ENCODE measurements at places on chromosomes 13 and 19.

GRCh38 chr13:30862707-30863106 lies 43.4 kb upstream of the MEDAG start:
- DNase-seq, result no peak

DNA sequence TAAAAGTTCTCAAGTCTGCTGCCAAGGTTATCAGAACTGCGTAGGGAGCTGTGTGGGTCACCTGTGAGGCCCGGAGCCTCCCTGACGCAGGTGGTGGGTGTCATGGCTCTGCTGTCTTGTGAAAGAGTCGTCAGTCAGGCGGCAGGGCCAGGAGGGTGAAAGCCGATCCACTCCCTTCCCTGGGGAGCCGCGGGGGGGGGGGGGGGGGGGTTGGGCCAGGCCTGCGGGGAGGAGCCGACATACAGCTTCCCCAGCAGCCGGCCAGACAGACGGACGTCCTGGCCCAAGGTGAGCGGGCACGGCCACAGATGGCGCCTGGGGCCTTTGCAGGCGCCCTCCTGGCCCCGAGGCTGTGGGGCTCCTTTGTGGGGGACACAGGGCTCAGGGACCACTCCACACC lies 12.4 kb downstream of the SBNO2 start:
- DNase-seq, result no peak

GRCh38 chr19:11203194-11204075 lies 6.1 kb upstream of the KANK2 start:
- no peak for DNase-seq

DNA sequence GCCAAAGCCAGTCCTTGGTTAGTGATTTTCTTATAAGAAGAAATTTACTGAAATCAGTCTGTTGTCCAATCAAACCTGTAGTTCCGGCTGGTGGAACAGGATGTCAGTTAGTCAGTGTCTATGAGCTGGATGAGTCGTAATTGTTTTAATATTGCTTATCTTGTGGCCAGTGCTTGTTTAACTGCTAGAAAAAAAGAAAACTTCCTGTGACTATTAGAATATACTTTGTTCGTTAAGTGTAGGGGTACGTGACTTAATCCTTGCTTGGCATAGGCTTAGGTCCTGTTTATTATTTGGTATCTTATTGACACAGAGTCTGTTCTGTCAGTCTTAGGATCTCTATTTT lies 1484.8 kb upstream of the MIR17HG start:
- DNase-seq, result no peak

DNA sequence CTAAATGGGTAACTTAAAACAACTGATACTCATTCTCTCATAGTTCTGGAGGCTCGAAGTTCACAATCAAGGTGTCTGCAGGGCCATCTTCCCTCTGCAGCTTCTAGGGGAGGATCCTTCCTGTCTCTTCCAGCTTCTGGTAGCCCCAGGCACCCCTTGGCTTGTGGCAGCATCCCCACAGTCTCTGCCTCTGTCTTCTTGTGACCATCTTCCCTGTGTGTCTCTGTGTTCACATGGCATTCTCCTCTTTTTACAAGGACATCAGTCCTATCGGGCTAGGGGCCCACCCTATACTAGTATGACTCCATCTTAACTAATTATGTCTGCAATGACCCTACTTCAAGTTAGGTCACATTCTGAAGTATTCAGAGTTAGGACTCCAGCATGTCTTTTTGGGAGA lies 73.5 kb downstream of the ANKRD10 start:
- DNase-seq, result no peak

- DNase-seq, result no peak
Observed at GRCh38 chr13:63514886-63515285, 2099.2 kb upstream of the PCDH20 start.

DNA sequence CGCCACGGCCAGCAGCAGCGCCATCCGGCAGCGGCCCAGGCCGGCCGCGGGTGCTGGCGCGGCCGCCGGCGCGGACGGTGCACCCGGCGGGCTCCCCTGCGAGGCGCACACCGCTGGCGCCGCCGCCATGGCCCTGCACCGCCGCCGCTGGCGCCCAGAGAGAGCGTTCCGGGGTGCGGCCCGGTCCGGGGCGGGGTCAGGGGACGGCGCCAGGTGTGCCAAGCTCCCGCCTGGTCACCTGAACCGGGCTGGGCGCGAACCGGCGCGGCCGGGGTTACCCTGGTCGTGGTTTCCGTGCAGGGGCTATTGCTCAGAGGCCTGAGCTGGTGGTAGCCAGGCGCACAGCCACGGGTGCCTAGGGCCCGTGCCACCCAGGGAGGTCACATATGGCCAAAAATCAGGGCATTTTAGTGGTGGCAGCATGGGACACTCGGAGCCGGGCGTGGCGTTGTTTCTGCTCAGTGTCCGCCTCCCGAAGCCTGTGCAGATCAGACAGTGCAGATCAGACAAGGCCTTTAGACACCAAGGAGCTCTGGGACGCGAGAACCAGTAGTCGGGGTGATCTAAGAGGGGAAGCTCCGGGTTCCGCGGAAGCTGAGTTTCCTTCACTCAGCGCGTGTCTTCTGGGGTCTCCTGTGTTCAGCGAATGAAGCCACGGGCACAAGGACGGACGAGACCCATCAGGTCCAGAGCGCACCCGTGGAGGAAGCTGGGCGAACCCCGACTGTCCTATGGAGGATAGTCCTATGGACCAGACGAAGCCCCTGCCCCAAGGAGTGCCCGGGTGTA lies at the start of gene TMEM238:
TSS of gene TMEM238 (minus strand) at position 162 of the 789 bp plus-strand sequence. CDS start at position 129, 33 bp downstream.
- no peak for DNase-seq

GRCh38 chr19:4662020-4662695 lies 8.0 kb downstream of the MYDGF start:
- no peak for DNase-seq

GRCh38 chr13:105763851-105764250 lies 771.6 kb downstream of the EFNB2 start:
- DNase-seq, result no peak

DNA sequence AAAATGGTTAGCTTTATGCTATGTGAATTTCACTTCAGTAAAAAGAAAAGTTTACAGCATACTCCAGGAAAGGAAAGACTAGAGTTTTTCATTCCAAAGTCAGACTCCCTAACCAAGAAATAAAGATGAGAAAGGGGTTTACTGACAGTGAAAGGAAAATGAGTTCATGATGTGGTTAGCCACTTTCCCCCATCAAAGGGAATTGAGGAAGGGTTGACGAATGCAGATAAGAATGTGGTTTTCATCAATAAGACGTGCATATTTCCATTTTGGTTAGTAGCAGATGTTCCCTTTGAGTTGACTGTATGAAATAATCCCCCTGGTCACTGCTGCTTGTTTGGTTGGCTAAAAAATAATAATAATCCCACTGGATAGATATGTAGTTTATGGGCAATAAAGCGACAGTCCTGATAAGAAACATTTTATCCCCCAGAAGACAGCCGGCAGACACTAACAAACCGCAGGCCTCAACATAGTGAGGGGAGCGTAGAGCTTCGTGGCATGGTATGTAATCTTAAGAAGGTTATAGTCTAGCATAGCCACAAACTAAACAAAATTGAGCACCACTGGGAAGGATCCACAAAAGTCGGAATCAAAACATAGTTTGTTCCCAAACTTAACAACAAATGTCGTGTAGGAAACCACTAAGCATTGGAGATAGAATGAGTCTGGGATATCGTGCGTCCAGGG lies 114.8 kb downstream of the COL4A2 start:
- no peak for DNase-seq

DNA sequence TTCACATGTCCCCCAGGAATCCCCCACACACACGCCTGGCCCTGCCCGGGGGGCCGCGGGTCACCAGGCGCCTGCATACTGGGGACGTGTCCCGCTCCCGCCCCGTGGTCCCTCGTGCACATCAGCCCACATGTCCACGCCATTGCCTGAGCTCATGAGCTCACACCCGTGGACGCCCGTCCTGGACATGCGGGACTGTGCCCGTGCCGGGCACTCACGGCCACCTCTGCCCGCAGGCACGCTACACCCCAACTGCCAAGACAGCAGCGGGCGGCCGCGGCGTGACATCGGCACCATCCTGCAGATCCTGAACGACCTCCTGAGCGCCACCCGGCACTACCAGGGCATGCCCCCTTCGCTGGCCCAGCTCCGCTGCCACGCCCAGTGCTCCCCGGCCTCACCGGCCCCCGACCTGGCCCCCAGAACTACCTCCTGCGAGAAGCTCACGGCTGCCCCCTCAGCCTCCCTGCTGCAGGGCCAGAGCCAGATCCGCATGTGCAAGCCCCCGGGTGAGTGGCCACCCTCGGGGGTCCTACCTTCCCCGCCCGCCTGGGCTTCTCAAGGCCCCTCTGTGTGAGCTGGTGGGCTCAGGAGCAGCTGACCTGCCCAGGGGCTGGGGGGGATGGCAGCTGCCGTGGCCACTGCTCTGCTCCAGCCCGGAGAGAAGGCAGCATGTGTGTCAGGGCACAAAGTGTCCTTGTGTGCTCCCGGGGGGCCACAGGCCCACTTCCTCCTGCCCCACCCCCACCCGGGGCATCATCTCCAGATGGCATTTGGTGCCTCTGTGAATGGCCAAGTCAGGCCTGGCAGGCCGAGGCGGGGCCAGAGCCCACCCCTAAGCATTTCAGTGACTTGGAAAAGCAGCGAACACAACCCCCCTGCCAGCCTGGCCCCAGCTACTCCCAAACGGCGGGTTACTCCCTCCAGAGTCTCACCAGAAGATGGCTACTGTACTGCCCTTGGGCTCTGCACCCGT lies 7.1 kb downstream of the MIDN start:
- DNase-seq, result no peak

GRCh38 chr19:38417544-38418506 lies 8.2 kb downstream of the RASGRP4 start:
- DNase-seq, result no peak
